ENCODE measurements at places on chromosomes 13 and 19.

DNA sequence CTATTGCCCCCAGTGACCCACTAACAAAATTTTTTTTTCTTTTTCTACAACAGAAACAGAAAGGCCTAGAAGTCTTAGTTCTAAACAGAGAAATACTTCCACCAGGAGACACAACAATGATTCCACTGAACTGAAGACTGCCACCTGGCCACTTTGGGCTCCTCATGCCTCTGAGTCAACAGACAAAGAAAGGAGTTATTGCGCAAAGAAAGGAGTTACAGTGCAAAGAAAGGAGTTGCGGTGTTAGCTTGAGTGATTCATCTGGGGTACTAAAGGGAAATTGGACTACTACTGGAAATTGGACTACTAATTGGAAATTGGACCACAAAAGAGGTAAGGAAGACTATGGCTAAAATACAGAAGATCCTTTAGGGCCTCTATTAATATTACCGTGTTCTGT is 116.6 kb downstream of the PCDH17 start:
- DNase-seq: no peak

- no peak for DNase-seq
Measured at GRCh38 chr19:9941671-9942070, 5.4 kb upstream of the OLFM2 start.

- no peak for DNase-seq
Measured at GRCh38 chr13:30862707-30863106, 43.4 kb upstream of the MEDAG start.

- DNase-seq: no peak
Measured at GRCh38 chr13:114325729-114326128, 11.4 kb downstream of the CHAMP1 start.

DNA sequence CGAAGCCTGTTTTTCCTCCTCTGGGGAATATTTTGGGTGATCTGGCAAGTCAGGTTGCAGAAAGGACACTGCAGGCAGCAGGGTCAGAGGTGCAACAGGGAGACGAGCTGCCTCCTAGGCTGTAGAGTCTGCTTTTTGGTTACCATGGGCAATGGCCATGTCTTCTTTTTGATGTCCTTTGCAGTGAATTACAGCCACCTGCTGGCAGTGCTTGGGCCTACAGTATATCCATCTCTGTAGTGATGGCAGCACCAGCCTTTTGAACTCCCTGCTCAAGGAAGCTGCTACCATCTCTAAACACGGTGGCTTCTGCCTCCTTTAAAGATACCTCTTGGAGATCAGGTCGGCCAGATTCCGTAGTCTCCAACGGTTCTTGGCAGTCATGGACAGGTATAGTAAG is 73.9 kb downstream of the WTIP start:
- no peak for DNase-seq

DNA sequence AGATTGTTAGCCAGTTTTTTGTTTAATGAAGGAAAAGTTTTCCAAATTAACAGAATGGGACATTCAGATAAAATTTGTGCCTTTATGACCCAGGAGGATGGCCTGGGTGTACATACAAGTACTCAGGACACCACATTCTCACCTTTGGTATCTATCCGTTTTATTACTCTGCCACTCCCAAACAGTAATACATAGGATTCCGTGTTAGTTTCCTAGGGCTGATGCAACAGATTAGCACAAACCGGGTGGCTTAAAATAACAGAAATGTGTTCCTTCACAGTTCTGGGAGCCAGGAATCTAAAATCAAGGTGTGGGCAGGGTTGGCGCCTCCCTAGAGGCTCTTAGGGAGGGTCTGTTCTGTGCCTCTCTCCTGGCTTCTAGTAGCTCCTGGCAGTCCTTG is 129.9 kb downstream of the GGACT start:
- DNase-seq: no peak

GRCh38 chr19:35740108-35740422 is 2.2 kb downstream of the IGFLR1 start:
- DNase-seq: no peak

DNA sequence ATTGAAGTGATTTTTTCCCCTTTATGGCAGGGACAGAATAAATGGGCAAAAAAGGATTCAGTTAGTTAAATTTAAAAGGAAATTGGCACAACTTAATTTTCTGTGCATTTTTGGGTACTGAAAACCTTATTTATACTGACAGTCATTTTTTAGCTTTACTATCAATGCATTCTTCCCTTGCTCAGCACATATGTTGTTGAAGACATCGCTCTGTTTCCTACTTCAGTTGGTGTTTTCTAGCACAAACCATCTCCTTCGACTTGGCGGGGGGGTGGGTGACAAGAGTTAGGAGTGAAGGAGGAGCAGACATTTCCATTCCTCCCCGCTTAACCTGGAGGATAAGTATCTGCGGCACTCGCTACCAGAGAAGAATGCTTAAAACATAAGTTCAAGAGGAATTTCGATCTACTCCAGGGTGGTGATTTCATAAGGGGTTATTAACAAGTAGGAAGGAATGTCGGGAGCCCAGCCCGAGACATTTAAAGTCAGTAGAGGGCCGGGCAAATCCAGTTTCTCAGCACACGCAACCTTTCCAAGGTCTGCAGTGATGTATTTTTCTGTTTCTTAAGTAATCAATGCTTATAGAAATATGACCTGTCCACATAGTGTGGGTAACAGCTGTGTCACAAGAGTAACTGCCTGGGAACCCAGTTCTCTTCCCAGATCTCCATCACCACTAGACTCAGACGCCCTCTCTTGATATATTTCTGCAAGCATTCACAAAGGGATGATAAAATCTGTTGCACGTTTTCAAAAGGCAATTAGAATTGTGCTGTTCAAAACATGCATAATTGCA is 525.8 kb downstream of the MYO16 start:
- no peak for DNase-seq

DNA sequence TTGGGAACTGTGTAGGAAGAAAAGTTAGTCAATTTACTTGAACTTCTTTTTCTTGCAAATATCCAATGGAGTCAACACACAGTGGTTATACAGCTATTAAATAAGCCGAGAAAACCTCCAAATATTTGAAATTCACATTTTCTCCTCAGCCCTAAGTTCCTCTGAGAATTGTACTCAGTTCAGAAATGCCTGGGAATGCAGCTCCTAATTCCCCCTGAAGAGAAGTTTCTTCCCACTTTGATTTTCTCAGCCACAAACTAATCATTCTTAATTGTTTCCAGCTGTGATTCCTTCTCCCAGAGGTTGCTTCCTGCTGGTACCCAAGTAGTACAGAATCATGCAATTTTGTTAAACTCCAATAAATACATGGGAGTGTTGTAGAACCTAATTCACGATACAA is 246.1 kb upstream of the MIR17HG start:
- no peak for DNase-seq

DNA sequence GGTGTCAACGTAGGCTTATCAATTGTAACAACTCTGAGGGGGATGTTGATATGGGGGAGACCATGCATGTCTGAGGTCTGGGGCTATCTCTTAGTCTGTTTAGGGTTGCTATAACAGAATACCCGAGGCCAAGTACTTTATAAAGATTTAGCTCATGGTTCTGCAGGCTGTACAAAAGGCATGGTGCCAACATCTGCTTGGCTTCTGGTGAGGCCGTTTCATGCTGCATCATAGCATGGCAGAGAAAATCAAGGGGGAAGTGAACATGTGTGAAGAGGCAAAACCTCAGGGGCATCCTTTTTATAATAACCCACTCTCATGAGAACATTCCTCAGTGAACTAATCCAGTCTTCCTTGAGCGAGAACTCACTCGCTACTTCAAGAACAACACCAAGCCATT is 353.8 kb downstream of the ENOX1 start:
- DNase-seq: no peak

DNA sequence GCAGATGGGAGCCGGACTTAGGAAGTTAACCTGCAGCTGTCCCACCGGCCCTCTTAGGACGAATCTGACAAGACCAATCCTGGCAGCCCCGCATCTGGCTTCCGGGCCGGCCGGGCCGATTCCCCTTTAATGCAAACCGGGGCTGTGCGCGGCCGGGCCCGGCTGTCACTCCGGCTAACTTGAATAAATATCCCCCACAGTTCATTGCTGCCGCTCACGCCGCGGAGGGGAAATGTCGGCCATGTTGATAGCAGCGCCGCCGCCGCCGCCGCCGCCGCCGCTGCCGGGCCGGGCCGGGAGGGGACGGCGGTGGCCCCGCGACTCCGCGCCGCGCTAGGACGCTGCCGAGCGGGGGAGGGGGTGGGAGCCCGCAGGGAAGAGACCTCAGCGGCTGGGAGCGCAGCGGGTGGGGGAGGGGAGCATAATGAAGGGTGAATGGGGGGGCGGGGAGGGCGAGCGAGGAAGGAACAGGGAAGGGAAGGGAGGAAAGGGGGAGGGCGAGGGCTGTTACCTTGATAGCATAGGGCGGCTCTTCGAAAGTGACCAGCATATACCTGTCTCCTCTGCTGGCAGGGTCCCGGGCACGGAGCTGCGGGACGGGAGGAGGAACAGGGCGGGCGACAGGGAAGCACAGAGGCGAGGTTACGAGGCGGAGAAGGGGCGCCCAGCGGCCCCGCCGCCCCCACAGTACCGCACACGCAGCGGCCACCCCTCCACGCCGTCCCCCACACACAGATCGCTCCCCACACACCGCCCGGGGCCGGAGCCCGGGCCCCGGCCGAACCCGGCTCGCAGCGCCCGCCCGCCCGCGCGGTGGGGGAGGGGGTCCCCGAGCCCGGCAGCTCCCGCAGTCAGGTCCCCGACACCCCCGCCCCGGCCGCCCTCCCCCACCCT is 1.1 kb downstream of the INTS6 start:
- peak; percentile 65 for DNase-seq

DNA sequence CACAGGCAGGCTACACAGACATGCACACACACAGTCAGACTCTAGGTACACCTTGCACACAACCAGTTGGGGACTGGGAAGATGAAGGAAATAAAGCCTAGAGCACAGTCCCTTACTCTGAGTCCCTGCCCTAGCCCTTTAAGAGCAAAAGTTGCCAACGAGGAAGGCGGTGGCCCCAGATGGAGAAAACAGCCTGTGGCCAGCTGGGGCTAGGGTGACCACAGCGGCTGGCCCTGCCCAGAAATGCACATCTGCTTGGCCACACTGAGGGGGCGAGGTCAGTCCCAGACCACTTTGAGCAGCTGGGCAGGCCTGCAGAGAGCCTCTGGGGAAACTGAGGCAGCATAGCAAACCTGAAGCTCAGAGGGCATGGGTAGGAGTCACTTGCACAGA is 52.3 kb downstream of the PTPRS start:
- DNase-seq: no peak

- no peak for DNase-seq
Measured at GRCh38 chr13:113539822-113540221, 44.7 kb upstream of the TFDP1 start.

- DNase-seq: no peak
Measured at GRCh38 chr13:111115061-111115964, at the start of gene ARHGEF7. Gene ARHGEF7 (plus strand): TSS chr13:111115310. CDS start chr13:111115527, 217 bp downstream.

DNA sequence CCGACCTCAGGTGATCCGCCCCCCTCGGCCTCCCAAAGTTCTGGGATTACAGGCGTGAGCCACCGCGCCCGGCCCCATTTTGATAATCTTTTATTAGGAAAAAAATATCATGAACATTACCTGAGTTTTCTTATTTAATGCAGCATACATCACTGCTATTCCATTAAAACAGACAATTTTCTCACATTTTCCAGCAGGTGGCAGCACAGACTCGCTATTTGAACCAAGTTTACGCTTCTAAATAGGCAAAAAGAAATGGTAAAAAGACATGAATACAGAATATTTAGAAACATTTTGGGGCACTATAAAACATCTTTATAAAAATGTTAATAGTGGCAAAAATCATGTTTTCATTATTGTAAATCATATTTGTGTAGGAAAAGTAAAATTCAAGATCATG is 903.1 kb downstream of the SLITRK6 start:
- DNase-seq: peak; percentile 19

- DNase-seq: no peak
Measured at GRCh38 chr13:112911285-112911701, 57.7 kb upstream of the MCF2L start.

DNA sequence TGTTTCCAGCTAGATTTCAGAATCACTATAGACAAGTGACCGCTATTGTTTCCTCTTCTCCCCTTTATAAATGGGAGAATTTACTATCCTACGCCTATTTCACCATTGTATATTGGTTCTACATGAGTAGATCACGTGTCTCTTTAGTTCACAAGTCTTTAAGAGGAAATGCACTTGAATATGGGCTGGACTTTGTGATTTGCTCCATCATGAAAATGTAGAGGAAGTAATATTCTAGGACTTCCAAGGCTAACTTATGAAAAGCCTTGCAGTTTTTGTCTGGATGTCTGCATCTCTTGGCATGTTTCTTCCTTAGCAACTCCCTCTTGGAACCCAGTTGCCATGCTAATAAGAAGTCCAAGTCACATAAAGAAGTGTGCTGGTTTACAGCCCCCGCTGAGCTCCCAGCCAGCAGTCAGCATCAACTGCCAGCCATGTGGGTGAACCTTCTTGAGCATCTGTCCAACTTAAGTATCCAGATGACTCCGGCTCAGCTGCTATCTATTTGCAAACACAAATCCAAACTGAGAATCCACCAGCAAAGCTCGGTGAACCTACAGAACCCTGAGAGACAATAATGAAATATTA is 4.8 kb upstream of the FBXL3 start:
- no peak for DNase-seq

DNA sequence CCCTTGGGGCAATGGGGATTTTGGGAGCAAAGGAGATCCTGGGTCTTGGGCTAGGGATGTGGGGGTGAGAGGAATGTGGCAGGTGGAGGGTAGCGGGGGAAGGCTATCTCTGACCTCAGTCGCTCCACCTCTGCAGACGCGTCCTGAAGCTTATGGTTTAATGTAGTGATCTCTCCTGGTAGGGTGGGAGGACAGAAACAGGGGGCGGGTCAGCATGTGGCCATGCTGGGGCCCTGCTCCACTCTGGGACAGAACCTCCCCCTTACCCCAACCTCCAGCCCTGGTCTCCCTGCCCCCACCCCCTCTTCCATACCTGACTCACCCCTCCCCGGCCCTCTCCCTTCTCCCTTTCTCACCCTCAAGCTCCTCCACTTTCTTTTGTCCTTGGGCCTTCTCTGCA is 1.4 kb downstream of the BST2 start:
- DNase-seq: no peak

DNA sequence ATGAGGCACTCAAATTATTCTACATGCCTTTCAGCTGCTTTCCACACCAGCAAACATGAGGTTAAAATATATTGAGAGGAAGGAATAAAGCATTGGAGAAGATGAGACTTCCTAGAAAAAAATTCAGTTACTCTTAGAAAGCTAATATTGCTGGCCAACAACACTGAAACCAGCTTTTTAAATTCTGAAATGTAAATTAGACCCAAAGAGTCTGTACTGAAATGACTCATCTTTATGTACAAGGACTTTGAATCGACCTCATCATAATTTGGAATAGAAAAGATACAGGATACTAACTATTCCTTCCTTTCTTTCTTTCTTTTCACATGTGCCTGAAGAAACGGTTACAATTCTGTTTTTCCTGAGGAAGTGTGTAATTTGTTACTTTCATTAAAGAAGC is 6.5 kb upstream of the HSPH1 start:
- DNase-seq: no peak

Measured in caudate nucleus (tissue), 63 donors.